ENCODE measurements at places on chromosomes 6 and 20.

DNA sequence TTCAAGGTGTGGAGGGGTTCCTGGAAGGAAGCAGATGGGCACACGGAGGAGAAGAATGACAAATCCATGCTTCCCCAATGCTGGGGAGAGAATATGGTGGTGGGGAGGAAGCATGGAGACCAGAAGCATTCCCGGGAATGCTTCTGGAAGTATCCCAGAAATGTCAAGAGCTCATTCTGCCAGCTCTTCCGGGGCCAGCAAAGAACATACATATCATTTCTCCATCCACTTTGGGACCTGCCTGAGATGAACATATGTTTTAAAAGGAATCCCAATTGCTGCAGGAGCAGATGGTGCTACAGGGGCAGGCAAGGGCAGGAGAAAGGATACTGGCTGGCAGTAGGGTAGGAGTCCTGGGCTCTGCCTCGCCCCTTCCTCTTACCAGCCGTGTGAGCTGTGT, 37.9 kb upstream of the CCDC167 start:
- DNase-seq = no peak

- DNase-seq = no peak
These were observed 12.2 kb downstream of the SLC17A9 start for GRCh38 chr20:62964700-62965099.

GRCh38 chr20:48603116-48603818, 224.5 kb downstream of the PREX1 start:
- DNase-seq = no peak

DNA sequence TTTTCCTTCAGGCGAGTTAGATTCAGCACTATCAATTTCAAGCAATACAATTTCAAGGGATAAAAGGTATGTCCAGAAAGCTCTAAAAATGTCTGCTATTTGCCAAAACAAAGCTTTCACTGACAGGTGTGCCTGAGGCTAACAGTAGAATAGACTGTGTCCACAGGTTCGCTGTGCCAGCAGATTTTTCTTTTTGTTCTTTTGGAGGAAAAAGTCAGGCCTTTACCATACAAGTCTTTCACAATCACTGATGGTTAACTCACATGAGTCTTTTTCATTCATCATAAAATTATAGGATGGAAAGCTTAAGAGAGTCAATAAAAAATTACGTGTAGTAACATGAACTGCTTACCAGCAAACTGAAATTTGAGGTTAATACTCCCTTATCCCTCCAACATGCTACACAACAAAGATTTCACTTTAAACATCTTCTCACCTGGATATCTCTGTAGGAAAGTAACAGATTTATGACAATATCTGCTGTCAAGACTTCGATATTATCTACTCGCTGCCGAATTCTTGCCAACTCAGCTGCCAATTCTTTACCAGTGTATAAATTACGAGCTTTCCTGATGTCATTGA, 95.4 kb downstream of the MAP3K5 start:
- DNase-seq = no peak

- DNase-seq = no peak
These were observed 172.3 kb upstream of the CST7 start for GRCh38 chr20:24776755-24777271.

DNA sequence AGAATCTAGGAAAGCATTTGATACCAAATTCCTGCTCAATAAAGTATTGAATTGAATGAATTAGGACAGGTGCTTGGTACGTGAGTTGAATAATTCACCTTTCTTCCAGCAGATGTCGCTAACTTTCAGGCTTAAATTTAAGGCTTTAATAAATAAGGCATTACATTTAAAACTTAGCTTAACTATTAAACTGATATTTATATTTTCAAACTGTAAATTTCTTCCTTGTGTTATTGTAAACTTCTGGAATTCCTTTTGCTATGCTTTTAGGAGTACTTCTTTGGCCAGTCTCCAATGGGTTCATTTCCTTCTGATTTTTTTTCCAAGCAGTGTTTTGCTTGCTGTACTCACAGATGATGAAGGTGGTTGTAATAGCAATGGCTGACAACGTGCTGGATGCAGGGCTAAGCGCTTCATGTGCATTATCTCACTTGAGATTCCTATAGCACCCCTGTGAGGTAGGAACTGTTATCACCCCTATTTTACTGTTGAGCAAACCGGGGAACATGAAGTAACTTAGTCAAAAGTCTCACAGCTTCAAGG, 71.3 kb upstream of the SLC2A12 start:
- peak; percentile 90 for DNase-seq

DNA sequence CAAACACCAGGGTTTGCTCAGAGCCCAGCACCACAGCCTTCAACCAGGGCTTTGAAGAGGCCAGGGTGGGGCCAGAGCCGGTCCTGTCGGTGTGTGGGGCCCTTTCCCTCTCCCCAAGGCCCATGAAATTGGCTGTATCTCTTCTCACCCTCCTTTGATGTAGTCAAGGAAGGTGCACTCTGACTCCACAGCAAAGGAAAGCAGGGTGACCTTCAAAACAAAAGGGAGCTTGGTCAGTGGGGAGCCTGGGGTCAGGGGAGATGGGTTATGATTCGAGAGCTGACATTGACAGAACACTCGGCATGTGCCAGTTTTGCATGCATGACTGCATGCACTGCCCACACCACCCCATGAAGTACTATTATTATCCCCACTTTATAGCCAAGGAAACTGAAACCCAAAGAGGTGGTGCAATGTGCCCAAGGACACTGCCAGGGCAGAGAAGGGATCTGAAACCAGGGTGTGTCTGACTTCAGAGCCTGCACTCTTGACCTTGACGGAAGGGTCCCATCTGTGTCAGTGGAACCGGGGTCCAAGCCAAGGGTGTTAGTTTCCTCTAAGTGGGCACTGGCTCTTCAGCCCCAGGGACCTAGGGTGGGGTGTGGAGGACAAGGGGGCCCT, 55.4 kb downstream of the RAB44 start:
- DNase-seq = no peak

DNA sequence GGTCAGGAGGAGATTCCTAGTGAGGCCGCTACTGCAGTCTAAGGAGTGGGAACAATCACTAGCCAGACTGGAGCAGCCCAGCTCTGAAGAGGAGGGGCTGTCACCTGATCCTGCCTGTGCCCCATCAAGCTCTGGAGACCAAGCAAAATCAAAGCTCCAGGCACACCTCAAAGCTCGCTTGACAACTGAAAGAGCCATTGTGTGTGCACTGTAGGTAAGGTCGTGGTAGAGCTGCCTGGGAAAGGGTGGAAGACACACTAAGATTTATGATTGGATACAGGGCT, 58.2 kb downstream of the CSE1L start:
- DNase-seq = no peak

DNA sequence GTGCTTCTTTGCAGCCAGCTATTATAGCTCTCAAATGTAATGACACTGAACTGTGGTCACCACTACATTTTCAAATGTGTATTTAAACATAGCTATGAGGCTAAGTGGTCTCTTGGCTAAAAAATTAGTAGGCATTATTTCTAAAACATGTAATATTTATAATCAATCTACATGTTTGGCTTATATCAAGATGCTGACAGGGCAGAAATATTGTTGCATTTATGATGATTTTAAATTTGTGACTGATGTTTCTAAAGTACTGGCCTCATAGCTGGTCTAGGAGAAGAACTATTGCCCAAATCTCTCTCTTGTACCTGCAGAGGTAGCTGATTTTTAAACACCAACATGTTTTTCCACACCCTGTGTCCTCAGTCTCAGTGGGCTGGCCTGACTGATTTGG, 298.2 kb downstream of the PAX1 start:
- no peak for DNase-seq

DNA sequence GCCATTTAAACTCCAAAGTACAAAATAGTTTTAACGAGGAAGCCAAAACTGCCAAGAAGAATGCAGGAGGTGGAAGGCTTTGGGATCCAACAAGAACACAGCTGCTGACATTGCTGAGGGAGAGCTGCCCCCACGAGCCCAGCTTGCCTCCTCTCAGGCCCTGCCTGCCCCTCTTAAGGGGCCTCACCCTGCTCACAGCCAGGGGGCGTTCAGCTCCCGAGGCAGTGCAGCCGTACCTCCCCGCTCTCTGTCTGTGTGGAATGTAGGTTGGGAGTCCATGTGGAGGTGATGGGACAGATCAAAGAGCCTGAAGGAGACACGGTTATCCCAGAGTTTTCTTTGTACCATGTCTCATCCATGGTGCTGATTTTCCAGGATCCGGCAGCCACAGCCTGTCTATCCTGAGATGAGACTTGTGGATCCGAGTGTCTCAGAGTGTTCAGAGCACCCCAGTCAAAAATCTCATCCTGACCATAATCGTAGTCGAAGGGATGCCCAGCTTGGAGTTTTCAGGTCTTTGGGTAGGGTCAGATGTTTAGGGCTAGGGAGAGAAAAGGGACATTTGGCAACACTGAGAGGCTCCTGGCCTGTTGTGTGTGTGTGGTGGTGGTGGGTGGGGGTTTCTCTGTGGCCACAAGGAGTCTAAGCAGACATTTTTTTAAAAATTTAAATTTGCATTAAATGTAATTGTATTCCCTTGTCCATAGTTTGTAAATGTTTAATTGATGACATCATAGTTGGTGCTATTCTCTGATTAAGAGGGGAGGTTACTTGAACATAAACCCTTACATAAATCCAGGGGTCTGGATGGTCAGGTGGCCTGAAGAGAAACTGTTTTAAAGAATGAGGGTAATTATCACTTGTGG, 111.4 kb upstream of the CLDN20 start:
- no peak for DNase-seq

DNA sequence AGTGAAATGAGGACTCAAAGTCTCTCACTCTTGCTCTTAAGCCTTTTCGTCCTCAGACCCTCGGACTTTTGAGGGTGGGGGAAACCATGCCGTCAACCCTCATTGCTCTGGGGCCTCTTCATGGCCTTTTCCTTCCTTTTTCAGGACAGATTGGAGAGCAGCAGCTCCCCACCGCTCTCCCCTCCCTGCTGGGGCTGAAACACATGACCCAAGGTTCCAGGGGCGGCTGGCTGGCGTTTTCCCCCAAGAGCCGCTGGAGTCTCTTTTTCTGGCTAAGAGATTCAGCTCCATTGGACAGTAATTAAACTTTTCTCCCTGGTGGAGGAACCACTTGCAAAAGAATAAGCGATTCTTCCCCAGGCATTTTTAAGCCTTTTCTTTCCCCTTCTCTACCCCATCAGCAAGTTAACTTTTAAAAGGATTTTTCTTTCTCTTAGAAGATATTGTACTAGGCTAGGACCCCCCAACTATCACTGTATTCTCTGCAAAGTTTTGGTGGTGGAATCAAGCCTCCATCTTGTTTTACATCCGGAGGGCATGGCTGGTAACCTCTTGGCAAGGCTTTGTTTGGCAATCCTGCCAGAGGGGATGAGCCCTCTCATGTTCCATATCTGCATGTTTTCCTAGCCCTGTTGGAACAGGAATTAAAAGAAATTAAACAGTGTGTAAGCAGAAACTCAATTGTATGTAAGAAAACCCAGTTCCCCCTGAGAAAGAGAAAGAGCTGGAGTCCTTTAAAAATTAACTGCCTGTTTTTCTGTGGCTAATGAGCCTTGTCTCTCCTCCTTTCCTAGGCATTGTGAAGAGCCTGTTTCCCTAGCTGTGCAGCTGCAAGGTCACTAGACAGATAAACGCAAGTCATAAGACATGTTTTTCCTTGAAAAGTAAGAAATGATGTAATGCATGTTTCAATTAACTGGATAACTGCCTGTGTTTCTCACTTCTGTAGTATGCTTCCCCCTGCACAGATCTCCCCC, 100.8 kb upstream of the GPR6 start:
- DNase-seq = no peak

DNA sequence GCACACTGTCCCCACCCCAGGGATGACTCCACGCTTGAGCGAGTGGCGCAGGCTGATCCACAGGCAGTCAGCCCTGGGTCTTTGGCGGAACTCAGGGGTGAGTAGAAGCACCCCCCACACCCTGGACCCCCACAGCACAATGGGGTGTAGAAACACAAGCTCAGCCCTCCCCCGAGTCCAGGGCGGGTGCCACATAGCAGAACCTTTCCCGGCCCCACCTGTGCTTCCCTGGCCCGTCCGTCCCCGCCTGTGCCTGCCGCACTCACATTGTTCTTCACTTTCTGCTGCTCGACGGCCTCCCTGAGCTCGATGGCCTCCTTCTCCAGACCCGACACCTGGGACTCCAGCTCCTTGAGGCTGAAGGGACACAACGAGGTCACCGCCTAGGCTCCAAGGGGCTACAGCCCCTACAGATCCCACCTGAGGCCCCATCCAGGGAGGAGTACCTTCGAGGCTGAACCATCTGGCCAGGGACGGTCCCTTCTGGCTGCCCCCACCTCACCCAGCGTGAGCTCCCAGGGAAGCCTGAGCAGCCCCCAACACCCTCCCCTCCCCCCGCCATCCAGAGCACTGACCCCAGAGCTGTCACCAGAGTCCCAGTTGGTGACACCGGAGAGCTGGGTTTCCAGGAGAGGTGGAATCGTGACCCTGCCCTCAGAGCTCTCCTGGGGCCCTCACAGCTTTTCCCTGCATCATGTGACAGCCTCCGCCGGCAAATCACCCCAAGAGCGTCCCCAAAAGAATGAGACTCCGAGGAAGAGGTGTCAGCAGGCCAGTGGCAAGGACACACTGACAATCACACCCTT, 55.6 kb downstream of the DSTN start:
- no peak for DNase-seq

- DNase-seq = no peak
These were observed 107.3 kb upstream of the OLIG3 start for GRCh38 chr6:137601471-137601870.

GRCh38 chr20:63134201-63134612, 81.7 kb downstream of the YTHDF1 start:
- no peak for DNase-seq

GRCh38 chr6:167293590-167294091, 2.5 kb downstream of the UNC93A start:
- DNase-seq = no peak

GRCh38 chr6:13761361-13762036, 49.9 kb upstream of the RANBP9 start:
- DNase-seq = no peak

GRCh38 chr6:37538107-37538506, 38.4 kb upstream of the CCDC167 start:
- peak; percentile 60 for DNase-seq
